ENCODE measurements at places on chromosomes 16 and 17.

GRCh38 chr16:15031179-15031578 is 24.7 kb downstream of the NTAN1 start:
- no peak for DNase-seq

- DNase-seq: no peak
These were observed 22.7 kb downstream of the NQO1 start for GRCh38 chr16:69703638-69704037.

DNA sequence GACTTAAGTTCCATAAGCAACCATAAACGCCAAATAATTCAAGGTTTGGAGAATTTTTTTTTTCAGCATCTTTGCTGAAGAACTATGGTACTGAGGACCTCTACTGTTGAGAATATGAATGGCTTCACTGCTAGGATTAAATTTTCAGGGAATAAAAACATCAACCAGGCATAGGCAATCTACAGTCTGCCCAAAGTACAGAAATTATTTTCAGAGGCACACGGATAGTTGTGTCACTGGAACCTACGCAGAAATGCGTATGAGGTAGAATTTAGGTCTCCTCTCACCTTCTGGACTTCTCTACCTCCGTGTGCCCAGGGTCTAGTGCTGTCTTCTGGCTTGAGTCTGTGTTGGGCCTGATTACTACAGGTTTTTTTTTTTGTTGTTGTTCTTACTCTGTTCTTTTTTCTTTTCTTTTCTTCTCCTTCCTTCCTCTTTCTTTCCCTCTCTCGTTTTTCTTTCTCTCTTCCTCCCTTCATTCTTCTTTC is 39.7 kb downstream of the NACA2 start:
- DNase-seq: peak; percentile 46

GRCh38 chr16:30724641-30725417 is 23.4 kb upstream of the PHKG2 start:
- DNase-seq: no peak

DNA sequence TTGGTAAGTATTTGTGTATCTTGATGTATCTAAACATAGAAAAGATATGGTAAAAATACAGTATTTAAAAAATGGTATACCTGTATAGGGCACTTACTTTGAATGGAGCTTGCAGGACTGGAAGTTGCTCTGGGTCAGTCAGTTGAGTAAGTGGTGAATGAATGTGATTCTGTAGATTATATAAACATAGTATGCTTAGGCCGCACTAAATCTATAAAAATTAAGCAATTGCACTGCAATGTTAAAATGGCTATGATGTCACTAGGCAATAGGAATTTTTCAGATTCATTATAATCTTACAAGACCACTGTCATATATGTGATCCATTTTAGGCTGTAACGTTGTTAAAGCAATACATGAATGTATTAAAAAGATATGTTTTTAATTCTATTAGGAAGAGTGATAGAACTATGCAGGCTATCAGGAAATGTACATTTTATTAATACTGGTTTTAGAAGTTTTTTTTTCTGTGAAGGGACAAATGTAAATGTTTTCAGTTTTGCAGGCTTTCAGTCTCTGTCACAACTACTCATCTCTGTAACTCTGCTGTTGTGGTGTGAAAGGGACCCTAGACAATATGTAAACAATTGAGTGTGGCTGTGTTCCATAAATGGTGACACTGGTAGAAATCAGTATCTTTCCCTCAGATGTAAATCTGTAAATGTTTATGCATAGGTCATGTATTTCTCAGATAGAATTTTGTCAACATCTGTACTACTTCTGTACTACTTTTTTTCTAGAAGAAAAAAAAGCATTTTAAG is 10.5 kb downstream of the CBFB start:
- DNase-seq: no peak

- DNase-seq: no peak
These were observed 67.2 kb downstream of the CCDC182 start for GRCh38 chr17:57677858-57678257.

- no peak for DNase-seq
These were observed 94.3 kb upstream of the ASIC2 start for GRCh38 chr17:33387406-33387805.

Measured in T-helper 2 cell (primary cell).